Tibial artery (tissue), 4 donors: ENCODE measurements at places on chromosomes 5 and 9.

GRCh38 chr5:165152058-165152457 is 1646.6 kb downstream of the MAT2B start:
- no peak for DNase-seq

DNA sequence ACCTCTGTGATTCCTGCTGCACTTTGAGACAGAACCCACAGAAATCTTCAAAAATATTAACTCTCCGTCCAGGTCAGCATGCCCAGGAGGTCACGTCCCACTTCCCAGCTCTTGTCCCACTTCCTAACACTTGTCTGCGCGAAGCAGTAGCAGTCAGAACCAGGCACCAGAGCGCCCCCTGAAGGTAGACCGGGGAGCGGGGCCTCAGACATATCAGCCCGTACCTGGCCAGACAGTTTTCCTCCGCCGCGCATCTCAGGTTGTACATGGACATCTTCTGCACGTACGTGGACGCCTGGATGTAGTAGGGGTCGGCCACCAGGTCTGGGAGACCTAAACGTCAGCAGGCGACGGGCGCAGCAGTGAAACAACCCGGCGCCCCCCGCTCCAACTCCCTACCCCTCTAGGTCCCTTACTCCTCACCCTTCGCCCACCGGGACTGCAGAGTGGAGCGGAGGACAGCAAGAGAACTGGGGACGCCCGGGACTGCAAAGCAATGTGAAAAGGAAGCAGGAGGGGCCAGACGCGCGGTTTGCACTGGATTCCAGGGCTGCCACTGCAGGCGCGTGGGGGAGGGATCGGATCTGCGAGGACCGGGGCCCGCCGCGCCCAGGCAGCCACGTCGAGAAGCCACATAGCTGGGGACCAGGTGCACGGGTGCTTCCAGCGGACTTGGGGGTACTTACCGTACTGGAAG is 1.2 kb downstream of the LOX start:
- DNase-seq, result peak; percentile 91

- DNase-seq, result no peak
Measured at GRCh38 chr9:127753622-127754021, 18.5 kb upstream of the TOR2A start.

DNA sequence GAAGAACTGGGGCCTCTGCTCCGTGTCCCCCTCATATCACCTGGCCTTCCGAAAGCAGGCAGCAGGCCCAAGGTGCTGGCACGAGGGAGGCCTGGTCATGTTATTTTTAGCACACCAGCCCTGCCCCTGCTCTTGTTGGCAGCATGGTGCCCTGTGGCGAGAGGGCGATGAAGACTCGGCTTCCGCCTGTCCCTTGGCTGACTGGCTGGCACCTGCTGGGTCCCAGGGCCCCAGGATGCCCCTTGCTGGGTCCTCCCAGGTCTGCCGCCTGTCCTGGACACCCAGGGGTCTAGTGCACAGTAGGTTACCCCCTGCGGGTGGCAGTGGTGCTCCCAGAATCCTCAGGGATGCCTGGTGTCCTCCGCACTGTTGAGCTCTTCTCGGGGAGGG is 77.0 kb downstream of the RXRA start:
- peak; percentile 43 for DNase-seq

- DNase-seq, result no peak
Measured at GRCh38 chr9:7146582-7146981, 388.8 kb downstream of the KDM4C start.

DNA sequence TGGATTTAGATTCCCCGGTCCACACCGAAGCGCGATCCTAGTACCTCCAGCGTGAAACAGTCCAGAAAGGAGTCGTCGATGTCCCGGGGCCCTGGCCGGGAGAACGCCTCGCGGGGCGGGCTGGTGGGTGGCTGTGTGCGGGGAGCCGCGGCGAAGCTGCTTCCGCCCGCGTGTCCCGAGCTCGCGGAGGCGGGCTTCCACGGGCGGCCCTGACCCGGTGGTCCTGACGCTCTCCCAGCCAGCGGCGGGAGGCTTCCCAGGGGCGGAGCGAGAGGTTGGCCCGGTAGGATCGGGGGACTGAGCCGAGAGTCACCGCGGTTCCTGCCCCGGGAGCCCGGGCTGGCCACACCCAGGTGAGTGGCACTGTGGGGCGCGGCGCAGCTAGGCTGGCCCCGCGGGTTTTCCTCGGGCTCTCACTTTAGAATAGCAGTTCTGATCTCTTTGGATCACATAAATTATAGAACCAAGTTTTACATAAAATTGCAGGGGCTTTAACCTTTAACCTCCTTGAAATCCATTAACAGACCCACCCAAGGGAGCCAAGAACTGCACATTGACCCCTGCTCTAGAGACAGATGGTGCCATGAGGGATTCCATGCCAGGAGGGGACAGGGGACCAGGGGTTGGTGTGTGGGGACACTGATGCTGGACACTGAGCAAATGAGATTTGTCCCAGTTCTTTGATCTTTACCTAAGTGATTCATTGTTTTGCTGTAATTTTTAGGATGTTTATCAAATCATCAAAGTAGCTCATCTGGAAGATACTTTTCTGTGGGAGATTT is 29.2 kb upstream of the IL31RA start:
- no peak for DNase-seq

DNA sequence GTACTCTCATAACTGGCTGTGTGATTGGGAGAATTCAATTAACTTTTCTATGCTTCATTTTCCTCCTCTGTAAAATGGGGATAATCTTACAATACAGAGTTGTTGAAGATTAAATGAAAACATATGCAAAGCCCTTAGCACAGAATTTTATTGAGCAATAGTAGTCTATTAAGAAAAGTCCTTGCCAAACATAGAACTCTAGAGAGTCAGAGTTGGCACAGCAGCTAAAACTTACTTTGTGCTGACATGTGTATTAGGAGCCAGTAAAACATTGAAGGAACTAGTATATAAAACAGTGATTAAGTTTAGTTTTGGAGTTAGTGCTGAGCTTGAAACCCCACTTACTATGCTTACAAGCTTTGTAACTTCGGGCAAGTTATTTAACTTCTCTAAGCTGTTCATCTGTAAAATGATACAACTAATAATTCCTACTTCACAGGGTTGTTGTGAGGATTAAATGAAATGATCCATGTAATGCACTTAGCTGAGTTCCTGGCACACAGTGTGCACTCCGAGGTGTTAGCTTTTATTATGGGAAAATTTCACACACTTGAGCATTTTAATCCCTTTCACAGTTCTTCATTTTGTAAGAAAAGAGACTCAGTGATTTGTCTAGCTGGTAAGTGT is 20.0 kb upstream of the GRIN3A start:
- no peak for DNase-seq

DNA sequence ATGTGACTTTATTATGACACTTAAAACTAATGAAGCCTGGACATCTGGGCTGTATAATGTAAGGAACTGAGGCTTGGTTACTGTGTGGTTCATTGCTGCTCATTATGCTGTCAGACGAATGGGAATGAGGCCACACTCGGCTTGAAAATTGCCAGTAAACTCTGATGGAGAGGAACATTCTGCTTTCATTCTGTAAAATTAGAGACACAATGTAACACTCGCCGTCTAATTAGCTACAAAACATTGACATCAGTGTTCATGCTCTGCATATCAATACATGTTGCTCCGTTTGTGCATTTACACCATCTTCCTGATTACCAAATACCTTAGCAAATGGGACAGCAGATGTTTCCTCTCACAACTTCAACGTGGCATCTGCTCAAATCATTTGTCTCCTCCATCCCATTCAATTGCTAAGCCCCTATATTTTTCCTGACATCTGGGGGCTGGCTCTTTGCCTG is 133.0 kb downstream of the SLC28A3 start:
- no peak for DNase-seq

DNA sequence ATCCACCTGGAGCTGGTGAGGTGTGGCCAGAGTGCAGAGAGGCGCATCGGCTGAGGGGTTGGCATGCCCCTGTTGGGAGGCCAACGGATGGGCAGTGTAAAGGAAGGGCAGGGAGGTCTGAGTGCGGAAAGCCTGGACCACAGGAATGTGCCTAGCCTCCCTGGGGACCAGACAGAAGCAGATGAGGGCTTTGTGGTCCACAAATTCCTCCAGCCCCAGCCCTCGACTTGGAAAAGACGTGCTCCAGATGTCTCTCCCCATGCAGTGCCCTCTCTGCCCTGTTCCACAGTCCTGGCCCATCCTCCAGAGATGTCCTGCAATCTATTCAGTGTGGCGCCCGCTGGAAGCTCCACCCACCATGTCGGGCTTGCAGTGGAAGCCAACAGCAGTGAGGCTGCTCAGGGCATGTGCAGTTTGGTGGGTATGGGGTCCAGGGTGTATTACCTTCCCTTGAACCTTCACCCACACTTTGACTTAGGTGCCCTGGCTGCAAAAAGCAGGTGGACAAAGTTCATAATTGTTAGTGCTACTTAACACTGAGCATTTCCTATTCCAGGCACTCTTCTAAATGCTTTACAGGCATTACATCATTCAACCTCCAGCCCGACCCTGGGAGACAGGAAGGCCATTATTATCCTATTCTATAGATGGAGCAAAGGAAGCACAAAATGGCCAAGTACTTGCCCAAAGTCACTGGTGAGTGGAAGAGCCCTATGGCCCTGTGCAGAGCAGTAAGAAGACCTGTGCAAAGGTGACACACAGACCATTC is 120.2 kb upstream of the SLC25A48 start:
- DNase-seq, result no peak

DNA sequence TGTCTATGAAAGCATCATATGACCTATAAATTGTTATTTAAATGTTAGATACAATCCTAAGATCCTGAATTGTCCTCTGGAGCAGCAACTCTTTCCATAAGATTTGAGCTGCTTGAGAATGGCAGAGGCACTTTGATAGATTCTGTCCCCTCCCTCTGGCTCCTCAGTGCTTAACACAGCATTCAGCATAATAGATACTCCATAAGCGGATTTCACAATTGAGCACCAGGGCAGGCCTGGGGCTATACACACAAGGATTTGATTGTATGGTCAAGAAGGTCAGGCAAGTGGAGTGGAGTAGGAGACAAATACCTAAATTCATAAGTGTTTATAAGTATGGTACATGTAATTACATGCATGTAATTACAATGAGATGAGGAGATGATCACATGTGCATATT is 96.3 kb downstream of the FOXD1 start:
- no peak for DNase-seq

GRCh38 chr5:31365776-31366175 is 166.1 kb downstream of the DROSHA start:
- DNase-seq, result no peak

GRCh38 chr9:131627648-131628458 is 82.5 kb downstream of the PRRT1B start:
- no peak for DNase-seq

DNA sequence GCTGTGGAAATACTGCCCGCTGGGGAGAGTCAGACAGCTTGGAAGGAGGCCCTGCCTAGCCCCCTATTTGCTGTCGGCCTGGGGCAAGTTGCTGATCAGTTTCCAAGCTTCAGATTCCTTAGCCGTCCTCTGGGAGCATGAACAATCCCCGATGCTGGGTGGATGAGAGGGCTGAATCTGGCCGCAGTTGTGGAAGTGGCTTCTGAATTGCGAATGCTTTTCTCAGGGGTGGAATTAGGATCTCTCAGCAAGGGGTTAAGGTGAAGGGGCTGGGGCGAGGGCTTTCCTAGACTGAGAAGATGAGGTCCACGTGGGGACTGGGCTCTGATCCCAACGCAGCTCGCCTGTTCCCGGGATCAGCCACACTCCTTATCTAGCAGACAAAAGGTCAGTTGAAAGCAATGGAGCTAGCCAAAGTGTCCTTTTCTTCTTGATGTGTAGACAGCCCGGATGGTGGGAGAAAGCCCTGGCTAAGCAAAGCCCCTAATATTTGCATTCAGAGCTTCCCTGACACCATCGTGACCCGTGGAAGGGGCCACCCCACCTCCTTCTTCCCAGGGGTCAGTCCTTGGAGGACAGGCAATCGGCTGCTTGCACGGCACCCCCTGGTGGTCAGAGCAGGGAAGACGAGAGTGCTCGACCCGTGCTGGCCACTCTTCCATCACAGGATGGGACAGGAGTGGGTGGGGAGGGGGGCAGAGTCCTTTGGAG is 54.9 kb downstream of the COL15A1 start:
- DNase-seq, result peak; percentile 79

- DNase-seq, result peak; percentile 42
Measured at GRCh38 chr5:142807372-142807911, 37.3 kb downstream of the ARHGAP26 start.

DNA sequence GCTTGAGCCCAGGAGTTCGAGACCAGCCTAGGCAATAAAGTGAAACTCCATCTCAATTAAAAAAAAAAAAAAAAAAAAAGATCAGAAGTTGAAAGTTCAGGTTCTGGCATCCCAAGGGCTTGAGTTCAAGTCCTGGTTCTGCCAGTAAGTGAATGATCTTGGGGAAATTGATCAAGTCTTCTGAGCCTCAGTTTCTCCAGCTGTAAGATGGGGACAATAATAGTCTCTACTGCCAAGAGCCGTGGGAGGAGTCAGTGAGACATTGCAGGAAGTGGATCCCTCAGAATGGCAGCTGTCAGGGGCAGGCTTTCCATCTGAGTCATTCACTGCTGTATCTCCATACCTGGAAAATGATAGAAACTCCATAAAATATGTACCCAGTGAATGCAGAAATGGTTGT is 37.8 kb upstream of the FUBP3 start:
- no peak for DNase-seq

- DNase-seq, result no peak
Measured at GRCh38 chr9:113935677-113936380, 59.7 kb downstream of the ZNF618 start.

DNA sequence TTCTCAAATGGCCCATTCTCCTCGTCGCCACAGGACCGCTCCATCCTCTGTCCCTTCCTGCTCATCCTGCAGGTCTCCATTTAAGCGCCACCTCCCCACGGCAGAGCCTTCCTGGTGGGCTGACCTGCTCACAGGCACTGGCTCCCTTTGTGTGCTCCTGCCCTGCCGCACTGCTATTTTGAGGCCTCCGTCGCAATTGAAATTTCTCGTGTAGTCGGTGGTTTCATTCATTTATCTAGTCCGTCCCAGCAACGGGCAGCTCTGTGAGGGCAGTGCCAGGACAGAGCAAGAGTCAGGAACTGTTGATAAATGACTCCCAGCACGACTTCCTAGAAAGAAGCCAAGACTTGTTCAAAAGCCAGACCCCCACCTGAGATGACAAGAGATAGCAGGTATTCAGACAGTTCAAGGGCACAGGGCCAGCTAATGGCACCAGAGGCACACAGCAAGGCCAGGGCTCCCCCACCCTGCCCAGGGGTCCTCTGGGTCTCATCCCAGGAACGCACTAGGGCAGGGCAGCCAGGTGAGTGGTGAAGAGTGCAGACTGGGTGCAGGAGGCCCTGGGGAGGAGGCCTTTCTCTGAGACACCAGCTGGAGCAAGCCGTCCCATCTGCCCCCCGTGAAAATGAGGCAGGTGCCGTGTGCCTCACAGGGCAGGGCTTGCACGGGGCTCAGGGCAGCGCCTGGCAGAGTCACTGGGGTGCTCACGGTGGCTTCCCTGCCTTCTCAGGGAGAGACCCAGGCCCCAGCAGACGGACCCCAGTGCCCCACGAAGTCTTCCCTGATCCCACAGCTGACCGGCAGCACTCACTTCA is 36.9 kb downstream of the FAM78A start:
- DNase-seq, result no peak
